ENCODE measurements at places on chromosomes 6 and 20.

GRCh38 chr20:63572788-63573646 is 1.0 kb downstream of the HELZ2 start:
- DNase-seq, result no peak

DNA sequence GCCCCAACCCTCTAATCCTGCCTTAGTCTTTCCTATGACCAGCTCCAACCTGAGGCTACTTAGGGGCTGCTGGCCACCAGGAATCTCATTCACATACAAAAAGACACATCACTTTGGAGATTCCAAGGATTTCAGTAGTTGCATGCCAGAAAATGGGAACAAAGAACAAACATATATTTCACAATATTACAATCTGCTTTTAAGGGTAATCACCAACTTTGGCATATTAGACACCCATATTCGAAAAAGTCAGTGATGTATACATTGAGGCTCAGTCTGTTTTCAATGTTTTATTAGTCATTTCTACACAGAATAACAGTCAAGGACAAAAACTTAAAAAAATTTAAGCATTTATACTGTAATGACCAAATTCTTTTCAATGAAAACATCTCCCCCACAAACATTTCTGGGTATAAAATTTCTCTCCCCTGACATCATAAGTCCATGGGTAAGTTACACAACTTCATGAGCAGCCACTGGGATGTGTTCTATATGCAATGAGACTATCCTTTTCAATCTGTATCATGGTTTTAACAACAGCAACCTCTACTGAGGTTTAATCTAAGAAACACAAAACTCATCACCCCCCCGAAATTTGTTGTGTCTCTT is 103.5 kb downstream of the MAP7 start:
- no peak for DNase-seq

GRCh38 chr6:142938510-142938909 is 6.5 kb downstream of the HIVEP2 start:
- no peak for DNase-seq

DNA sequence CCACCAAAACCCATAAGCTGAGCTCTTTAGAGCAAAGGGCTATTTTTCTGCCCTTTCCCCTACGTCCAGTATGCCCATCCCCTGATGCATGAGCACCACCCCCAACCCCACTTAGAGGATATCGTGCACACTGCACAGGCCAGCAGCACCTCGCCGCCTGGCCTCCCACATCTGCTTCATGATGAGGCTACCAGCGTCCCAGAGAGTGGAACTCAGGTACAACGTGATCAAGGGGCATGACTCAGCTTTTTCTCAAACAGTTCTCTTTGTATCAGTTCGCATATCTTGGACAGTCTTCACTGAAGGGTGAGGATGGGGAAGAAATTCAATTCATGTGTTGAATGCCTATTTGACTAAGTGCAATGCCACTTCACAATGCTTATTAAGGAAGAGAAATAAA is 81.9 kb upstream of the QKI start:
- no peak for DNase-seq

GRCh38 chr6:15682965-15683822 is 20.4 kb upstream of the DTNBP1 start:
- DNase-seq, result no peak

GRCh38 chr20:4112481-4113421 is 97.4 kb upstream of the RNF24 start:
- DNase-seq, result no peak

GRCh38 chr6:88296694-88297093 is 130.5 kb upstream of the CNR1 start:
- DNase-seq, result no peak
